ENCODE measurements at places on chromosomes 5 and 9. TPM values are rescaled to one million over a fixed set of nuclear protein-coding genes. Genes with fewer than 3 reads are reported as not detected.

Gene NEURL1B
- total RNA-seq = 4.7 TPM

Gene AQP3
- total RNA-seq = 256 TPM

Gene HAVCR2
- 14.5 TPM for total RNA-seq

Gene DAPK1
- 35.5 TPM for total RNA-seq

Gene IL31RA
- total RNA-seq = 3.3 TPM

- no peak for DNase-seq
Measured at GRCh38 chr9:133027134-133027533, 3.7 kb upstream of the GTF3C5 start.

DNA sequence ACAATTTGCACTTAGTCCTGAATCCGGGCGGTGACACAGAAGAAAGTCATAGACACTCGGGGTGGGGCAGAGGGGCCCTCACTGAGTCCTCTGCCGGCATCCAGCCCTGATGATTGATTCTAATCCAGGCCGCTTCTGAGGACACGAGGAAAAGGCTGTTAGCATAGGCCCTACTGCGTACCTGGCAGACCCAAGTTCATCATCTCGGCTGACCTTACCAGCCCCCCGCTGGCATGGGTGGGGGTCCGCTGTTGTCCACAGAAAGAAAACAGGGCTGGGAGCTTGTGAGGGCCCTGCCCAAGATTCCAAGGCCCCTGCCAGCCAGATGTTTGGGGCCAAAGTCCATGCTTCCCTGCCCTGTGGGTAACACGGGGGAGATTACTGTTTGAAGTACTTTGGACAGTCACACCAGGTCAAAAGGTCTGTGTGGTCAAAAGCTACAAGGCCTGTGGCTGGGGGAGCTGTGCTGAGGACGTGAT lies 24.5 kb downstream of the ERGIC1 start:
- no peak for DNase-seq

GRCh38 chr9:127520941-127521918 lies 69.9 kb downstream of the LRSAM1 start:
- DNase-seq = no peak

GRCh38 chr9:124441291-124441690 lies 9.0 kb upstream of the ADGRD2 start:
- no peak for DNase-seq

DNA sequence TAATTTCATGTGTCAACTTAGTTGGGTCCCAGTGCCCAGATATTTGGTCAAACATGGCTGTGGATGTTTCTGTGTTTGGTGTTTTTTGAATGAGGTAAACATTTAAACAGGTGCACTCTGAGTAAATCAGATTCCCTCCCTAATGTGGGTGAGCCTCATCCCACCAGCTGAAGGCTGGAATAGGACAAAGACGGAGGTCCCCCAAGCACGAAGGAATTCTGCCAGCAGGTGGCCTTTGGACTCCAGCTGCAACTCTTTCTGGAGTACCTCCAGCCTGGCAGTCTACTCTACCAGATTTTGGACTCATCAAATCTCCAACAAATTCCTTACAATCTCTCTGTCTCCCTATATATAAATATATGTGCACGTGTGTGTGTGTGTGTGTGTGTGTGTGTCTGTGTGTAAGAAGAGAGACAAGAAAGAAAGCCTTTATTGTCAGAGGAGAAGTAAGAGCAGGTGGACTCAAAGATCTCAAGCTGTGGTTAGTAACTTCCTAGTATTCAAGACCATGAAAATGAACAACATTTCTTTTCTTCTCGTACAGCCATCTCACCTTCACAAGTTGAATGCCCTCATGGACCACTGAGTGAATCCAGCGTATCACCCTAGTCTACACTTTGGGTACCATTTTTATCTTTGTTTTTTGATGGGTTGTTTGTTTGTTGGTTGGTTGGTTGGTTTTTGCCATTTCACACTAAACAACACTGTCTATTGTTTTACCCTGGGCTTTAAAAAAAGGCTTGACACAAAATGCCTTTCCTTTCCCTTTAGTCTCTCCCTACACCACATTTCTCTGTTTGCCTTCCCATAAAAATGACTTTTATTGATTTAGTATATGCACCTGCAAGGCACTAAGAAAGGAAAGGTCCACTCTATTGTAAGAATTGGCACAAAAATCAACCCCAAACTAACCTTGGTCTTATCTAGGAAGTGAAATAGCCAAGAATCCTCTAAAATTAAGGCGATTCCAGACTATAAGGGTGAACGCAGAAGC lies 118.7 kb downstream of the TENT4A start:
- no peak for DNase-seq

- no peak for DNase-seq
Measured at GRCh38 chr5:103458497-103459040, 104.0 kb downstream of the NUDT12 start.

DNA sequence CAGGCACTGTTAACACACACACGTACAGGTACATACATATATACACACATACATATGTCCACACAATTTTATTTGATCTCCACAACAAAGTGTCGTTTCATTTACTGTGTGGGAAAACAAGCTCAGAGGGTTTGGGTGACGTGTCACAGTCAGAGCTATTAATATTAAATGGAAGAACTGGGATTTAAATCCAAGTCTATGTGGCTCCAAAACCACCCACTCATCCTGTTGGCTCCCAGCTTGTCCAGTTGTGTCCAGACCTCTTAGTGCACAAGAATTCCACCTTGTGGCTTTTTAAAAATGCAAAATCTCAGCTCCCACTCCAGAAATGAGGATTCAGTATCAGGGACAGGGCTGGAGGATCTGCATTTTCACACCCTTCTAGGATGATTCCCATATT lies 52.3 kb upstream of the PTPDC1 start:
- DNase-seq = no peak
